ENCODE measurements at places on chromosomes 5 and 9. TPM values are rescaled to one million over a fixed set of nuclear protein-coding genes. Genes with fewer than 3 reads are reported as not detected.

TTF1 gene
- total RNA-seq, result 32.2 TPM

SLC12A2 gene
- total RNA-seq, result 19.5 TPM

HMCN2 gene
- not detected for total RNA-seq

HSD17B3 gene
- not detected for total RNA-seq

C8G gene
- 2.3 TPM for total RNA-seq

DAB2 gene
- not detected for total RNA-seq

NDOR1 gene
- total RNA-seq, result 38.6 TPM

SETD9 gene
- 9.7 TPM for total RNA-seq

PCDHGB4 gene
- 0.23 TPM for total RNA-seq

HCN1 gene
- total RNA-seq, result not detected

FOXD4L4 gene
- 0.23 TPM for total RNA-seq

LCN15 gene
- total RNA-seq, result not detected

BRINP1 gene
- not detected for total RNA-seq

SLC34A3 gene
- not detected for total RNA-seq

PCDHB4 gene
- total RNA-seq, result not detected

PCDHB14 gene
- total RNA-seq, result not detected

SPINK7 gene
- not detected for total RNA-seq

VDAC1 gene
- total RNA-seq, result 237 TPM

SERF1A gene
- total RNA-seq, result 5.0 TPM

IL4 gene
- 4.0 TPM for total RNA-seq

CNTLN gene
- 1.7 TPM for total RNA-seq

F2RL2 gene
- total RNA-seq, result not detected
